Skeletal muscle cell (primary cell): ENCODE measurements at places on chromosomes 4 and X.

DNA sequence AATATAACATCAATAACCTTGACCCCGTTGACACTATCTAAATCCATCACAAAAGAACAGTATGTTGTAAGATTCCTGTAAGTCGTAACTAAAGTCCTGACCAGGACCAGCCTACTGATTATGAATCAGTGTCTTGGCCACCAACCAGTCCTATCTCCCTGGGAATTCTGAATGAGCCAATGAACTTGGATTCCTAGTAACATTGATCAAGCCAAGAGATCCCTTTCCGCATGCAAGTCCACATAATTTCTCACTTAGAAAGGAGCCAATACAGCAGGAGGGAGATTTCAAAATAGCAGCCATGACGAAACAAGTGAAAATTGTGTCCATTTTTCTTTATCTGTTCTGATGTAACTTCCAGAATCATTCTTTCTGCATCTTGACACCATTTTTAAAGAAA, 9.5 kb downstream of the XPNPEP2 start:
- DNase-seq = peak; percentile 88

DNA sequence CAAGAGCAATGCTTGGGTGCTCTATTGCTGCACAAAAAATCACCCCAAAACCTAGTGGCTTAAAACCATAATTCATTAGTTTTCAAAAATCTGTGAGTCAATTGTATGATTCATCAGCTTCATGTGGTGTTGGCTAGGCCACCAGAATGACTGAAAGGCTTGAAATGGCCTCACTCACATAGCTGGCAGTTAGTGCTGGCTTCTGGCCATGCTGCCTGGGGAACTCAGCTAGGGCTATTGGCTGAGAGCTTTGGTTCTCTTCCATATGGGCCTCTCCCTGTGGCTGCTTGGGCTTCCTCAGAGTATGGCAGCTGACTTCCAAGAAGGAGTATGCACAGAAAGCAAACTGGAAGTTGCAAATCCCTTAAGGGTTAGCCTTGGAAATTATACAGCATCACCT, 3.1 kb upstream of the MTMR1 start:
- peak; percentile 88 for DNase-seq

DNA sequence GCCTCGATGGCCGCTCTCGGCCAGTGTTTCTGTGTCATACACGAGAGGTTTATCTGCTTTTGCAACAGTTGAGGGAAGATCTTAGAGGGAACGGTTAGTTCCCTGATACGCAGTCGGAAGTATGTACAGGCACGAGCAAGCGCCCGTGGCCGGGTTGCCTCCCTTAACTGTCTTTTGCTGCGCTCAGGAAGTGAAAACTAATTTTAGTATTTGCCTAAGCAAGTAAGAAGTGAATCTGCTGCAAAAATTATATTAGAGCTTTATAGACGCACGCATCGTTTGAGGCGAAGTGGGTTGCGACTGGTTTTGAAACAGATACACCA, 695 bp downstream of the MTM1 start:
- DNase-seq = no peak

DNA sequence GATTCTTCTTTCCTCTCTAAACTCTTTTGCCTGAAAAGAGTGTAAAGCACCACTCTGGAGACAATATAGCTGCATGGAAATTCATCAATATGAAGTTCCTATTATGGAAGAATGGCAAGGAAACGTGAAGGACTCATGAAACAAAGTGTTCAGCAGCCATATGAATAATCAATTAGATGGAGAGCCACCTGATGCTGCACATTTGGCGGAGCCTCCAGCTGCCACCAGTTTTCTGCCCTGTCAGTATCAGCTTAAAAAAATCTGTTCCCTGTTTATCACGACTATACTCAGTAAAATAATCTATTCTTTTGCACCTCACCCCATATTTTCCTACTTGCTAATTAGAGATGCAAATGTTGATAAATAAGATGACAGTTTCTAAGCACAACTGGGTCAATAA, 276.0 kb downstream of the UNC5C start:
- DNase-seq = no peak

DNA sequence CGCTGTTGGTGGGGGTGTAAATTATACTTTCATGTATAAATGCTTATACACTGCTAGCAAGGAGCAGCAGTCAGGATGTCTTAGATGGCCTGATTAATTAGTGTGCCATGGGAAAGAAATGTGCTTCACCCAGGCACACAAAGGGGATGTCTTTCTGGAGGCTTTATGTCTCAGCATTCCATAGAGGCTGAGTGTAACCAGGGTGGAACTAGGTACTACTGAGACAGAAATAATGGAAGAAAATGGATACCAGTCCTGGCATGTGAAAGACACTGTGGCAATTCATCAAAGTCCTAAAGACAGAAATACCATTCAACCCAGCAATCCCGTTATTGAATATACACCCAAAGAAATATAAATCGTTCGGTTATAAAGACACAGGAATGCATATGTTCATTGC, 52.5 kb downstream of the PF4 start:
- DNase-seq = no peak

- DNase-seq = no peak
These were observed 66.4 kb upstream of the C4orf54 start for GRCh38 chr4:99724067-99724466.

DNA sequence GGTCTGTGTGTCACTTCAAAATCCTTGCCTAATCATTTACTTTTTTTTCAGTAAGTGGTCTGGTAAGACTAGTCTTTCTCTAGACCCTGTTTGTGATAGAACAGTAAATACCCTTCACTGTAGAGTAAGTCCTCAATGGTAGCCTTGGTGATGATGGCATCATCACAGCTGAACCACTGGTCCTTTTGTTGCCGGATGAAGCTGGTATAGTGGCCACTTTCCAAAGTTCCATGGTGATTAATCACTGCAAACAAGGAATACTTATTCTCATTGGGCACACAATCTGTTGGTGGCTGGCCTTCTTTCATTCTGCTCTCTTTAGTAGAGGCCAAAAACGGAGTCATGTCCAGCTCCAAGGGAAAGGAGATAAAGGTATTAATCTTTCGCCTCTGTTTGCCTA, 2.9 kb downstream of the USP51 start:
- DNase-seq = no peak

GRCh38 chr4:186840222-186840701, 116.6 kb upstream of the FAT1 start:
- DNase-seq = no peak

GRCh38 chrX:120999413-120999812, 13.9 kb upstream of the CT47A1 start:
- no peak for DNase-seq

- peak; percentile 54 for DNase-seq
These were observed 12.8 kb downstream of the ZFP42 start for GRCh38 chr4:188008377-188008776.

GRCh38 chr4:58514299-58514698, 1404.1 kb upstream of the IGFBP7 start:
- DNase-seq = no peak

DNA sequence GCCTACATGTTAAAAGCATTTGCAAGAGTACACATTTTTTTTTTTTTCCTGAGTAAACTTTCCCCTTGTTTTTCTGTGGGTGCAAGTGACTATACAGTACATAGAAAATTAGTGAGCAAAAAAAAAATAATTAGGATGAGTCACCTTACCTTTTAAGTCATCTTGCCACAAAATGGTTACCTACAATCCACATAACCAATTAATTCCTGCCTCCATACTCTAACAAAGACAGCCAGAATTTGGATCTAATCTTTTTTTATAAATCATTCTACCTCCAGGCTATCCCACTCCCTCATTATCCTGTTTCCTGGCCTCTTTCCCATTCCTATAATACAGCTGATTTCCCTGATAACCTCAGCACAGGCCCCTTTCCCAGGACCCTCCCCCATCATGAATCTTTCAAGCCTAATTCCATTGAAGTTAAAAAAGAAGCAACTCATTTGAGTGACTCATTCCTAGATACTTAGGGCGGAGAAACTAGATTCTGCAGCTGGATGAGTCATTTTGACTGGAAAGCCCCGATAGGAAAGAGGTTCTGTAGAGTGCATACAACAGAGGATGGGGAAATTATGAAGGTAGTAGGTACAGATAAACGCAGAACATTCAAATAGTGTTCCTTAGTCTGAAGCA, 128.2 kb downstream of the C4orf51 start:
- DNase-seq = peak; percentile 78

DNA sequence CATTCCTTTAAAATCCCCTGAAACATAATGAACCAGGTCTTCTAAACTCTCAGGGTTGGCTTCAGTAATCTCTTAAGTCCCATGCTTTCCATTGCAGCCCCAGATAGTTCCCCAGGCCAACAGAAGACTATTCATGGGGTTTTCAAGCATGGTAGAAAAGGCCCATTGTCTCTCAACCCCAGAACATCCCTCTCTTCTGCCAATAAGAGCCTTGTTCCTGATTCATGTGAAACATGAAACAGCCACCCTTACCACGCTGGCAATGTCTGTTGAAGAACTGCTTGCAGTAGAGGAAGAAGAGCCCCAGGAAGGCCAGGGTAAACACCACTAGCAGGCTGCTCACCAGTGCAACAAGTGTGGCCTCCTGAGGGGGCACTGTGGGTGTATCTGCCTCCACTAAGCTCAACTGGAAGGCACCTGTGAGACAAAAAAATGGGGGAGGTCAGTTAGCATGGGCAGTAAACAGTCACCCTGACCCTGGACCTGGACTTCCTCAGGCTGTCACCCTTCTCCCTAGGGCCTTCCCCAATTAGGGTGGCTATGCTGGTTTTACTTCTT, 36.4 kb downstream of the EDA2R start:
- no peak for DNase-seq

DNA sequence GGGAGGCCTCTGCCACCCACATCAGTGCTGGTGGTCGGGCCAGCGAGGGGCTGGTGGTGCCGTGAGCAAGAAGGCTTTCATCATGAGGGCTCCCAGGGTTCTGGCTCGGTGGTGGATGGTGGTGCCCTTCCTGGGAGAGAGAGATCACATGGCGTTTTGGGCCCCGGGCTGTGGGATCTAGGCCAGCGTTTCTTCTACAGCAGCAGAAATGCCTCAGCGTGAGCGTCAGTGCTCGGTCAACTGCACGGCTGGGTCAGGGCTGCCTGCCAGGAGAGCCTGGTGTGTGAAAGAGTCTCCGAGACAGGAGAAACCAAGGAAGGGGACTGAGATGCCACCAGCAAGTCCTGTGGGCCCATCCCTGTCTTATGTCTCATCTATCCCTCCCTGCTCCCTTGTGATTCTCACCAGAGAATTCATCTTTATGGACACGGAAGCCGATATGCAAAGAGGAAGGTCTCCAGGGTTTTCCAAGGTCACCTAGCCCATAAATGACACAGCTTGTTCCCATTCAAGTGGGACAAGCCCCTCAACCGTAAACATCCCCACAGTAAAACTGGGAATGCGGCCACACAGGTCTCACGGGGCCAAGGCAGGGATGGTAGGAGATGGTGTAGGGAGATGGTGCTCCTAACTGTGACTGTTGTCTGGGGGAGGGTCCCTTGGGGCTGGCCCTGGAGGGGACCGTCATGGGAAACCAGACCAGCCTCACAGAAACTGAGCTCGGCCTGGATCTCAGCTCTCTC, 99.2 kb downstream of the SORCS2 start:
- DNase-seq = no peak

DNA sequence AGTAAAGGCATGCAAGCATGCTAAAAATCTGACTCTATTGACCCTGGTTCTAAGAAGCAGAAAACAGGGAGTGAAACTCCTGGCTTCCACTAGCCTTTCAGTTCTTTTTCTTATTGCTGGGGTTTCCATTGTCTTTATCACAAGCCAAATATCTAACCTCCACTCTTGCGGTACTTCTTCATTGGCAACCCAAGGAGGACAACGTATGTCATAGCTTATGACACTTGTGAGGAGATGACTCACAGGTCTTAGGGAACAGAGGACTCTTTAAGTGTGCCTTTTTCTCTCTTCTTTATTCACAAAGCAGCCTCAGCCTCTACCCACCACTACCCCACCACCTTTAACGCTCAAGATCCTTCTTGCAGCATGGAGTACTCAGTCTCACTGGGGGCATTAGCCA, 124.2 kb downstream of the GUCY2F start:
- no peak for DNase-seq

DNA sequence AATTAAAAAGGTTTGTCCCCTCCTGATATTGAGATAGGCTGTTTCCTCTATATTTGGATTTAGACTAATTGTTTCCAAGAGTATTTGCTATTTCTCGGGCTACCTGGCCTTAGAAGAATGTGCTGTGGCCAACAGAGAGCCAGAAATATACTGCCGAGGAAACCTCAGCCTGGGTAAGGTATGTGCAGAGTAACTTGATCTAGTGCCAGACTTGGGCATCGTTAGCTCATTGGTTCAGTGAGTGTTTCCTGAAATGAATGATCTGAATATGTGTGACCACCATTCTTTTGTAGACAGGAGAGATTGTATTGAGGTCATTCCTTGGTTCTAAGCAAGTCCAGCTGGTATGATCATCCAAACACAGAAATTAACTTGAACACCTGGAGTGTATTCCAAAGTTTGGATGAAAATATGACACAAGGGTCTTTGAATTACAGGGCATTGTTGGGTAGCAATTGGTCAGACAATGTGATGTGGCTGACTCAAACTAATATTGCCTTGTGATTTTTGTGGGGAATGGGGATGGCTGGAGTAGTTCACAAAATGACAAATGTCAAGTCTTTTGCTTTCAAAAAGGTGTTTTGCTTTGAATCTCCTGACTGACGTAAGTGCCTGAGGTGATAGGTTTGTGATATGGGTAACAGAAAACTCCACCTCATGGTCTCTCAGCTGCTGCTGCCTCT, 100.2 kb upstream of the CXCL13 start:
- no peak for DNase-seq

- no peak for DNase-seq
These were observed 73.2 kb upstream of the STARD8 start for GRCh38 chrX:68574240-68574639.

GRCh38 chr4:7971881-7972500, 32.3 kb upstream of the AFAP1 start:
- DNase-seq = no peak

GRCh38 chr4:146333895-146334262, 119.5 kb downstream of the REELD1 start:
- no peak for DNase-seq

DNA sequence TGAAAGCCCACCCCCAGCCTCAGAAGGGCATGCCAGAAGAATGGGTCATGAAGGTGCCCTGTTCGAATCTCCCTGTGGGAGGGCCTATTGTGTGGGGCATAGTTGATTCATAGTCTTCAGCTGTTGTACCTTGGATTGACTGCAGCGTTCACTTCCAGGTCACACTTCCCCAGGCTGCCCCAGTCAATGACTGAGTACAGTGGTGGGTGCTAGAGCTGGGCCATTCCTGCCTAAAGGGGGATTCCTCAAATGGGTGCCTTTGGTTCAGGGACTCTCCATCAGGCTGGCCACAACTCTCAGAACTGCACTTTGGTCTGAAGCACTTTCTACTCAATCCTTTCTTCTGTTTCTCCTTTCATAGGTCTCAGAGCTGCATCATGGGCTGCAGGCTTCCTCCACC, 35.0 kb upstream of the RASGEF1B start:
- DNase-seq = no peak

DNA sequence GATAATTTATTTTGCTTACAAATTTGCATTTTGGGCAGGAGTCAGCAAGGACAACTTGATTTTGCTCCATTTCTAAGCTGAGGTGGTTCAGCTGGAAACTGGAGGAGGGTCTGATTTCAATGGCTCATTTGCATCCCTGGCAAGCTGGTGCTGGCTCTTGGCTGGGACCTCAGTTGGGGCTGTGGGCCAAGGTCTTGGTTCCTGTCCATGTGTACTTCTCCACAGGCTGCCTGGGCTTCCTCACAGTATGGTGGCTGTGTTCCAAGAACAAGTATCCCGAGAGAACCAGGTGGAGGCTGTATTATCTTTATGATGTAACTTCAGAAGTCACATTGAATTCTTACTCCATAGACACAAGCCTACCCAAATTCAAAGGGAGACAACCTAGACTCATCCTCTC, 77.0 kb upstream of the STX18 start:
- DNase-seq = no peak
